Tibial nerve (tissue), 4 donors: ENCODE measurements at places on chromosomes 6 and 20. TPM values are rescaled to one million over a fixed set of nuclear protein-coding genes. Genes with fewer than 3 reads are reported as not detected.

DNA sequence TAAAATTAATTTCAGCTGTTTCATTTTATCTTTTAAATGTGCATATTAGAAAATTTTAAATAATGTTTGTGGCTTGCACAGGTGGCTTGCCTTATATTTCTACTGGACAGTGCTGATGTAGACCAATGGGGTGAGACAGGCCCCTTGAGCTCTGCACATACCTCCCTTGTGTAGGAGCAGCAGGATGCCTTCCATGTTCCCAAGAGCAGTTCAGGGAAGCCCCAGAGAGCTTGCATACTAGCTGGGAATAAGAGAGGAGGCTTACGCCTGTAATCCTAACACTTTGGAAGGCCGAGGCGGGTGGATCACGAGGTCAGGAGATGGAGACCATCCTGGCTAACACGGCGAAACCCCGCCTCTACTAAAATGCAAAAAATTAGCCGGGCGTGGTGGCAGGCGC, 61.4 kb downstream of the RFPL4B start:
- DNase-seq, result no peak
- H3K27ac ChIP-seq, result no peak overlapping the region
- no peak overlapping the region for H3K4me3 ChIP-seq
- H3K27me3 ChIP-seq, result no peaks in the 10 kb centered on the region
- no peaks in the 10 kb centered on the region for H3K36me3 ChIP-seq

- H3K27ac ChIP-seq, result peak overlapping the region; percentile 16
- DNase-seq, result no peak
- H3K4me3 ChIP-seq, result no peak overlapping the region
- H3K36me3 ChIP-seq, result no peaks in the 10 kb centered on the region
Measured at GRCh38 chr6:35178932-35179832, 34.6 kb upstream of the SCUBE3 start.

GRCh38 chr6:136076496-136076895, 173.6 kb downstream of the MTFR2 start:
- H3K4me3 ChIP-seq, result no peak overlapping the region
- no peaks in the 10 kb centered on the region for H3K4me1 ChIP-seq
- no peak for DNase-seq
- no peaks in the 10 kb centered on the region for H3K27me3 ChIP-seq

GRCh38 chr6:83461438-83461837, 30.6 kb upstream of the ME1 start:
- no peak overlapping the region for H3K4me3 ChIP-seq
- H3K4me1 ChIP-seq, result no peaks in the 10 kb centered on the region
- H3K36me3 ChIP-seq, result no peaks in the 10 kb centered on the region
- H3K27me3 ChIP-seq, result no peaks in the 10 kb centered on the region
- no peak overlapping the region for H3K27ac ChIP-seq

DNA sequence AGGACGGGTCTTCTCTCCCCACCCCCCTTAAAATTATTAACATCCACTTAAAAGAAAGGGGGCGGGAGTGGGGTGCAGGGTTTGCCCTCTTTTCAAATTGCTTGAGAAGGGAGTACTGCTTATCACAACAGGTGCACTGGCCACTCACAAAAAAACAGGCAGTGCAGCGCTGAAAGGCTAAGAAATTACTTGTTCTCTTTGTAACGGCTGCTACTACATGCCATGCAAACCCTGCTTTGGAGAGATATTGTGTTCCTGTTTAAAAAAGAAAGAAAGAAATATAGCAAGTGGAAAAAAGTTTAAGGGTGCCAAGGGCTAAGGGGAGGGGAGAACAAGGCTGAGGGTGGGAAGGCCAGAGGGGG, 312.7 kb upstream of the JARID2 start:
- DNase-seq, result no peak
- H3K36me3 ChIP-seq, result no peaks in the 10 kb centered on the region
- H3K27me3 ChIP-seq, result no peaks in the 10 kb centered on the region
- no peaks in the 10 kb centered on the region for H3K4me1 ChIP-seq
- H3K4me3 ChIP-seq, result no peak overlapping the region

- H3K27ac ChIP-seq, result no peak overlapping the region
- no peak overlapping the region for H3K4me3 ChIP-seq
- no peaks in the 10 kb centered on the region for H3K4me1 ChIP-seq
- no peak for DNase-seq
- no peaks in the 10 kb centered on the region for H3K36me3 ChIP-seq
Measured at GRCh38 chr6:153210083-153210482, 79.0 kb upstream of the RGS17 start.

The CALHM6 gene
- 11.4 TPM for total RNA-seq

The CASP8AP2 gene
- 20.1 TPM for total RNA-seq

The CRISP2 gene
- not detected for total RNA-seq
